ENCODE measurements at places on chromosomes 3 and 15.

DNA sequence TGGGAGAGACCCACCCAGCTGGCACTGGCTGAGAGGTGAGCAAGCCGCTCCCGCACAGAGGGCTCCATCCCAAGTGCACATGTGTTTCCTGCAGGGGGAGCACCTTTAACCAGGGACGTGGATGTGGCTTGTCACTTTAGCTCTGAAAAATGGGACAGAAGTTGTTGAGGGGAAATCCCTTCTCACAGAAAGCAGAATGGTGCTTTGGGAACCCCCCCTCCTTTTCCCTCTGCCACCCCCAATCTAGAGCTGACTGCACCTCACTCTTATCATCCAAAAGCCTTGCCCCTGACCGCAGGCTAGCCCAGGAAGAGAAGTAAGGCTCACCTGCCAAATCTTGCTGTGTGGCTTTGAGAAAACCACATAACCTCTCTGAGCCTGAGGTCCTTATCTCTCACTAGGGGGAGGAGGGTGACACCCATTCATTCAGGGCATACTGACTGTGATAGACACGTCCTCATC, 77.9 kb downstream of the RPN1 start:
- DNase-seq: no peak

DNA sequence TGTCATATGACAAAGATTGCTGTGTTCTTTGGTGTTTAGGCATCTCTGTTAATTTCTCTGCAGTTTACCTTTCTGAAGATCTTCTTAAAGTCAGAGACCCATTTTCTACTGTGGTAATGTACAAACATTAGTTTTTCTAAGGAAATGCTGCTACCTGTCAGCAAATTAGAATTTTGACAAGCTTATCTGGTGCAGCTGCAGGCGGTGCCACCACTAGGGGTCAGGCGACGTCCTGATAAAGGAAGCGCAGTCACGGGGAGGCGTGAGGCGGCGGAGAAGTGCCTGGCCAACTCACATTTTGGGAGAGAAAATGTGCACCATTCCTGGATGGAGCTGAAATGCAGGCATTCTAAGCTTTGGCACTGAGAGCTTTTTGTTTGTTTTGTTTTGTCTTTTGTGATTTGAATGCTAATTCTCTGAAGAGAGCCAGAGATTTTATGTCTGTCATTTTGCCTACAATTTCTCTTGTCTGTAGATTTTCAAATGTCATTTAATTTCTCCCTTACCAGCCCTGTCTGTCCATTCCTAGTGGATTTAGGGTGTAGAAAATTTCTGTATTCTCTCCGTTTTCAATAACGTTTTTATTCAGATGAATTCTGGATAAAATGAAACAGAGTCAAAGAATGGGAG, 24.9 kb upstream of the SIAH2 start:
- DNase-seq: peak; percentile 72

GRCh38 chr15:67690936-67691335, 134.4 kb upstream of the SKOR1 start:
- no peak for DNase-seq

- no peak for DNase-seq
Measured at GRCh38 chr3:7447197-7447769, 586.4 kb downstream of the GRM7 start.

DNA sequence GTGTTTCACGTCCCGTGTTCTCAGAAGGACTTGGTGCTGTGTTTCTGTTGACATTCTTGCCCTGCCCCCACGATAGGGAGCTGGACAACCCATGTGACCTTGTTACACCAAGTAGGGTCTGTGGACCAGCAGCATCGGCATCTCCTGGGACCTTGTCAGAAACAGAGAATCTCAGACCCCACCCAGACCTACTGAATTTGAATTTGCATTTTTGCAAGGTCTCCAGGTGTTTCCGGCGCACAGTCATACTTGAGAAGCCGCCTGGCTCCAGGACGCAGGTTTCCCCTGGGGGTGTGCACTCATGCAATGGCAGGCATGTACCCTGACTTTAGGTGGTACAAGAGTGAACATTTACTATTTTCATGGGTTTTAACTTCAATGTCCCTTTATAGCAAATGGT, 117.9 kb downstream of the TLE3 start:
- DNase-seq: no peak

GRCh38 chr15:52217186-52217585, 26.0 kb upstream of the GNB5 start:
- no peak for DNase-seq

GRCh38 chr15:33503681-33504080, 192.9 kb downstream of the RYR3 start:
- DNase-seq: no peak

- DNase-seq: no peak
Measured at GRCh38 chr3:121913305-121913990, 19.2 kb downstream of the SLC15A2 start.

DNA sequence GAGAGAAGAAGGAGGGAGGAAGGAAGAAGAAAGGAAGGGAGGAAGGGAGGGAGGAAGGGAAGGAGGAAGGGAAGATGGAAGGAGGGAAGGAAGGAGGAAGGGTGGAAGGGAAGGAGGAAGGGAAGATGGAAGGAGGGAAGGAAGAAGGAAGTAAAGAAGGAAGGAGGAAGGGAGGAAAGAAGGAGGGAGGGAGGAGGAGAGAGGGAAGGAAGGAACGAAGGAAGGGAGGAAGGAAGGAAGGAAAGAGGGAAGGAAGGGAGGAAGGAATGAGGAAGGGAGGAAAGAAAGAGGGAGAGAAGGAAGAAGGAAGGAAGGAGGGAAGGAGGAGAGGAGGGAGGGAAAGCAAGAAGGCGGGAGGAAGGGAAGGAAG, 31.8 kb upstream of the ALDH1L1 start:
- no peak for DNase-seq

Data from kidney capillary endothelial cell (primary cell).